Frontal cortex (tissue), 4 donors: ENCODE measurements at places on chromosomes 3 and 15.

DNA sequence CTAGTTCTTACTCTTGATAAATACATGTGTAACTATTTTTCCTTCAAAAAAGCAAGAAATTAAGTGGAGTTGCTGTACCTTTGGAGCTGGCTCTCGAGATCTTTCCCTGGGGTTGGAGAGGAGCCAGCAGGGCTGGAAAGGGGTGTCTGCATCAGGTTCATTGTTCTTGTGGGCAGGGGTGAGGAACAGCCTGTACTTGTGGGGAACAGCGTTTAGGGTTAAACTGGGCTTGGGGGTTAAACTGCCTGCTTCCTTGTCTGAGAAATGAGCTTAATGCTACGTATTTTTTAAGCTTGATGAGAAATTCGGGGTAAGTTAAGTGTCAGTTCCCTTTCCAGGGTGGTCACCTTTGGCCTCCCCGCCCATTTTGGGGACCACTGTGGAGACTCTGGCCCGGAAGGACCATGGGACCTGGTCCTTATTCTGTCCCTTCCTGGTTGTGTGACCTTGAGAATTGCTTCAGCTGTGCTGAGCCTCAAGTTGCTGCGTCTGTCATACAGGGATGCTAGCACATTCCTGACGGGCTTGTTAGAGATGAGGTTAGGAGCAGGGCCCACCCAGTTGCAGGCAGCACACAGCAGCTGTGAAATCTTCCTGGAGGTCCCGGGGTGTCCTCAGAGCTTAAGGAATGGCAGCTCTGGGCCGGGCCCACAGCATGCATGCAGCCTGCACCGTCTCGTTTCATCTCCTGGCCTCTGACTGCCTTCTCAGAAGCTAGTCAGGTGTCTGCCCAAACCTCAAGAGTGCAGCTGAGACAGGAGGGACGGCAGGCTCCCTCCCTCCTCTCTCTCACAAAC is 11.6 kb downstream of the H1-8 start:
- DNase-seq: no peak

DNA sequence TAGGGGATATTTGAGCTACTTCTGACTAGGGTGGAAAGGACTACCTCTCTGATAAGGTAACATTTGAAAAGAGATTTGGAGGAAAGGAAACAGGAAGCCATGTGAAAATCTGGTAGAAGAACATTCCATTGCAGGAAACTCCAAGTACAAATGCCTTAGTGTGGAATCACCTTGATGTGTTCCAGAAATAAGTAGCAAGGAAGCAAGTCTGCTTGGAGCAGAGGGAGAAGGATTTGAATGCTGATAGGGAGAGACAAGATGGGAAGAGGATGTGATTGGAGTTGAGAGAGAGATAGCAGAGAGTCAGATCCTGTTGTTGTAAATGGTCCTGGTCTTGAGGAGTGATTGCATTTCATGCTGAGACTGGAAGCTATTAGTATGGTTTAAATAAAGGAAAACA is 335.1 kb upstream of the DCBLD2 start:
- DNase-seq: no peak

DNA sequence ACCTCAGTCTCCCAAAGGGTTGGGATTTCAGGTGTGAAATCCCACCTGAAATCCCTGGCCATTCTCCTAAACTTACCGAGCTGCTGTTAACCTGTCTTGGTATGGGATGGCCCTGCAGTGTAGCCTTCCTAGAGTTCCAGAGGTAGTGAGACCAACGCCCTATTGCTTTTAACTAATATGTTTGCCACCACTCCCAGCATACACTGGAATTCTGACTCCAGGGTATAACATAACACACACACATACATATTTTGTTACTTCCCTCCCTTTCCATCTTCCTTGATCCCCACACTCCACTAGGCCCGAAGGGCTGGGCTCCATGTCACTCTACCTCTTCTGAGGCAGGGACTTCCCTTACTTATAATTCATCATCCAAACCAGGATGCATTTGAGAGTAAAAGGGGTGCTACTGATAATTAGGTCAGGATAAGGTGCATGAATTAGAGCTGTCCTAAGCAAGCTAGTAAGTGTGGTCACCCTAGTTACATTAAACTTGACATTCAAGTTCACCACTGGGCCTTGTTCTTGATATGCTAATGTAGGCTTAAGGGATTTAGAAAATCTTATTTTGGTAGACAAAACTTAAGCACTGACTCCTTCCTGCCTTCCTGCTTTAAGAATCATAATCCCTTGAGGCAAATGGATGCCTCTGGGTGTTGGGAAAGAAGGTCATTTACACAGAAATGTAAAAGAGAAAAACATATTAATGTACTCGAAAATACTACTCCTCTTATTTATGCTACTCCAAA is 317.6 kb downstream of the MAGI1 start:
- no peak for DNase-seq

- DNase-seq: no peak
Measured at GRCh38 chr15:43219929-43220928, 589 bp downstream of the EPB42 start.

DNA sequence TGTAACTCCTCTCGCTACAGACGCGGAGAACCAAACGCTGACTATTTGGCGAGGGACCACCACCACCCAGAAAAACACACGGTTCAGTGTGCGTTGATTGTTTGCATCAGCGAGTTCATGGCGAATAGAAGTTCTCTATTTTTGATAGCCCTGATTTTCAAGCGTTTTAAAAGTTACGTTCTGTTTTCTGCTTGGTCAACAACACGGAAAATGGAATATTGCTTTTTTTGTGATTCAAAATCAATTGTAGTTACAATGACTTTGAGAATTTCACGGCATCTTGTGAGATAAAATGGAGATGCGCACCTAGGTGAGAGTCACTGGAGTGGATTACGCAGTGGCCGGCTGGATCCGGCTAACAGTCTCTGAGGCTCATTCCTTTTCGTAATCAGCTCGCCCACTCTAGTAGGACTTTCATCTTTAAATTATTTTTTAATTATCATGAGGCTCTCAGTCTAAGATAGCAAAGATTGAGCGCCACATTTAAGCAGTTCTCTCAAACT is 54.8 kb downstream of the CCDC54 start:
- DNase-seq: no peak

DNA sequence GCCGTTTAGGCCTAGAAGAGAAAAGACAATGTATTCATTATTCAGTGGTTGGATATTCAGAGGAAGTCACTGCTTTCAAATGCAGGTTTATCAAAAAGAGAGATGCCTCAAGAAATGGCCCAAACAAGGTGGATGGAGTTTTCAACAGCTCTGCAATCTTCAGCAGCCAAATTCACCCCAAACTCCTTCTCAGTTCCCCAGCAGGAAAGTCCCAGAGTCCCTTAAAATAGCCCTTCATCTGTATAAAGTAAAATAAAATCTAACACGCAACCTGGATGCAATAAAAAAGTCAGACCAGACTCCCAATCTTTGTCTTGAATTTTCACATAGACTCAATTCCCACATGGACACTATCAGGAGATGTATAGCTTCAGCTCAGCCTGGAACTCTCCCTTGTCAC is 101.6 kb upstream of the SPATA12 start:
- no peak for DNase-seq

- no peak for DNase-seq
Measured at GRCh38 chr3:39135170-39135805, 18.1 kb downstream of the CSRNP1 start.
